Neural crest cell (in vitro differentiated cells): ENCODE measurements at places on chromosomes 3 and 15.

DNA sequence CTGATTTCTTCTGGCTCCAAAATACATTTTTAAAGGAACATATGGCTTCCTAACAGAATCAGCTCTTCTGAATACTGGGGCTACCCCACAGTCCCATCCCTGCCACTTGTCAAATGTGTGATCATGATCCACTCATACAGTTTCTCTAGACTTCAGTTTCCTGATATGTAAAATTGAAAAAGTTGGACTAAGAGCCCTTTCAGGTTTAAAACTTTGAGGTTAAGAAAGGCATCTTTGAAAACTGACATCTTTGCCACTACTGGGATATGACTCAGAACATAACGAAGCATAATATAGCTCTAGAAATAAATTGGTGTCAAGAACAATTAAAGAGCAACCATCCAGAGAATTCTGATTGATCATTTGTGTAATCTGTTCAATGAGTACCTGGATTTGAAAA is 248.3 kb downstream of the IL5RA start:
- H3K27me3 ChIP-seq = no peaks in the 10 kb centered on the region
- H3K4me3 ChIP-seq = no peak overlapping the region
- no peak overlapping the region for H3K27ac ChIP-seq
- no peaks in the 10 kb centered on the region for H3K36me3 ChIP-seq

DNA sequence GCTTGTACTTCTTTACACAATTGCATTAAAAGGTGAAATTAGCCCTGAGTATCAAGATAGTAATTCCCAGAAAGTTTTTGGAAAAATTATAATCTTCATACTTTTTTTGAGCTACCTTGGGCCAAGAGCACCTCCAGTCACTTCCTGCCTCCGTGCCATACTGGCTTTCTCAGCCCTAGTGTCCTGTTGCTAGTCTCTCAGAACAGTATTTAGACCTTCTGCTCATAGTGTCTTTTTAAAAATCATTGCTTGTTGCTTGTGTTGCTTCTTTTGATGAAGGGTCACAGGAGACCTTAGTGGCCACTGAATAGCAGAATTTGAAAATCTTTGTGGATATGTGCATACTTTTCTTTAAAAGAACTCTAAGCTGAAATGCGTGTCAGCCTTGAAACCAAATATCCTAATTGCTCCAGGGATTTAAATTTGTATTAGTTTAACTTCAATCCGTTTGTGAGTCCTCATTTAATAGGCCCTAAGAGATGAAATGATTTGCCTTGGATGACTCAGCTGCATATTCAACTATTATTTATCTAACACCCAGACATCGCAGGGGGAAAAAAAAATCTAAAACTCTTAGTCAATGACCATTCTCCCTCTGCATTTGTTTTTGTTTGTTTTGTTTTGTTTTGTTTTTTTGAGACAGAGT is 29.1 kb upstream of the LXN start:
- H3K4me1 ChIP-seq = no peaks in the 10 kb centered on the region
- no peak overlapping the region for H3K27ac ChIP-seq
- DNase-seq = no peak
- H3K36me3 ChIP-seq = peaks cover 15% of the 10 kb centered on the region
- H3K4me3 ChIP-seq = no peak overlapping the region

DNA sequence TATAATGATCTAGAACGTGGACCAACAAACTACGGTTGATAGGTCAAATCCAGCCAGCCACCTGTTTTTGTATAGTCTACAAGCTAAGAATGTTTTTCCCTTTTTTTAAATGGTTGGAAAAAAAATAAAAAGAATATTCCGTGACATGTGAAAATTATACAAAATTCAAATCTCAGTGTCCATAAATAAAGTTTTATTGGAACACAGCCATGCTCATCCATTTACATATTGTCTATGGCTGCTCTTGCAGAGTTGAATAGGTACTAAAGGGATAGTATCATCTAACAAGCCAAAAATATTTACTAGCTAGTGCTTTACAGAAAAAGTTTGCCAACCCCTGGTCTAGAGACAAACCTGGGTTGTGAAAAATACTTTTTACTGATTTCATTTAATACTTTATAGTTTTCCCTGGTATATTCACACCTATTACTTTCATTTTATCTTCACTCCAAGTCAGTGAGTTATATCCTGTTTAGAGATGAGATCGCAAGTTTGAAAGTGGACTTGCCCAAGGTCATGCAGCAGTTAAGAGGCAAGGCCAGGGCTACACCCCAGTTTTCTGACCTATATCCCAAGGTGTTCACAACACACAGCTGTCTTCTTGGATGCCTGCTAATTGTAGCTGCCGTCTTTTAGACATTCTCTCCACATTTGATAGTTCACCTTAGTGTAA is 58.4 kb downstream of the IGF2BP2 start:
- H3K4me3 ChIP-seq = no peak overlapping the region
- no peaks in the 10 kb centered on the region for H3K27me3 ChIP-seq
- H3K36me3 ChIP-seq = no peaks in the 10 kb centered on the region
- H3K4me1 ChIP-seq = peaks cover 50% of the 10 kb centered on the region
- H3K27ac ChIP-seq = no peak overlapping the region

DNA sequence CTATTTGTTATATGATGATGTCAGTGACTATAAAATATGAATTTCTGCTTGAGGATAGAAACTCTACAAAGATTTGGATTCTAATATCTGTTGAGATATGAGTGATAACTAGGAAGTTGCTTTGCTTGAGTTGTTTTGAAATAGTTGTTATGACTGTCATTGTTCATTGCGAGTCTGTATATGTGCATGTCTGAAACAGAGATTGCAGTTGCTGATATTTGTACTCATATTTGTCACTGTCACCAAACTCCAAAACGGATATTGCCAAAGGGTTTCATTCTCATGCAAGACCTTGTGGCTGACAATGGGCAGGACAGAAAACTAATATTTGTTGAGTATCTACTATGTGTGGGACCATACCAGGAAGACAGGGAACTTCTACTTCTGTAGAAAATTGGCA is 240.2 kb downstream of the CD47 start:
- H3K36me3 ChIP-seq = no peaks in the 10 kb centered on the region
- DNase-seq = no peak
- no peak overlapping the region for H3K4me3 ChIP-seq
- H3K4me1 ChIP-seq = peaks cover 8% of the 10 kb centered on the region
- H3K27me3 ChIP-seq = no peaks in the 10 kb centered on the region

DNA sequence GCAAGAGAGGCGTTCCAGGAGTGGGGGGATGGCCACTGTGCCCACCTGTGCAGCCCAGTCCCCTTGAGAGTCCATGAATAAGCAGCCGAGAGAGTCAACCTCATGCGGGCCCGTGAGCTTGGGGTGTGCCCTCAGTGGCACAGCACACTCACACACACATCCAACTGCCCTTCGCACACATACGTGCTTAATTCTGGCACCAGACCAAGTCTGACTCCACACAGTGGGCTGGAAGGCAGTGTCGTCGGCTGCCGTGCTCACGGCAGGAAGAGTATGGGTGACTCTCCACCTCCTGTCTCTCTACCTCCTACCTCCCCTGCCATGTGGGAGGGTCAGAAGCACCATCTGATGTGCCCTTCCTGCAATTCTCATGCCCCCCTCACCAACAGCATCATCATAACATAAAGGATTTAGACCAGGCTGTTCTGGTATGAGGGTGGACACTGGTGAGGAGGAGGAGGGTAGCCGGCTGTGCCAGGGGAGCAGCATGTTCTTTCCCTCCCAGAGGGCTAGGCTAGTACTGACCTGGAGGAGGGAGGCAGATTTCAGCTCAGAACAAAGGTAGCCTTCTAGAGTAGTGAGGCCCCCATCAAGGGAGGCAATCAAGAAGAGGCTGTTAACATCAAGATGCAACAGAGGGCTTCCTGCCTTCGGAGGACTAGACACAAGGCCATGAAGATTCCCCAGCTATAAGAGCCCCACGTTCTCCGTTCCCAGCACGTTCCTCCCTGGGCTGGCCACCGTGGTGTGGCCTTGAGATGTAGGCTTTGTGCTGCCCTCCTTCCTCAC is 5.3 kb upstream of the STRA6 start:
- H3K4me1 ChIP-seq = peaks cover 95% of the 10 kb centered on the region
- H3K27me3 ChIP-seq = peaks cover 6% of the 10 kb centered on the region
- H3K4me3 ChIP-seq = peak overlapping the region; percentile 91
- H3K36me3 ChIP-seq = peaks cover 9% of the 10 kb centered on the region
- no peak for DNase-seq

DNA sequence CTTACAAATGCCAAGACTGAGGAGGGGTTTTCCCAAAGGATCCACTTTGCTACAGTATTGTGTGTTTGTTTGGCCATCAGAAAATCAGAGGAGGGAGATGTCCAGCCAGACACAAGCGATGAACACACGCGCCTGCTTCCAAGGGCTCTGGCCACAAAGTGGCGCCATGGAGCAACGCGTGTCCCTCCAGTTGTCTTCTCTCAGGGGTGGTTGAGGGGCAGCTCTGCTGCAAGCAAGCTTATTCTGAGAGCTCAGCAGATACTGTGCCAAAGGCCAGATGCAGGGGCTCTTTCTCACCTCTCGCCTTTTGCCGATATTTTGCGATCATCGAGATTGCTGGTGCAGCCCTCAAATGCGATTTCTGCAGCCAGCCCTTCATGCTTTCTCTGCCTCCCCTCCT is 88.9 kb upstream of the OSBPL11 start:
- H3K27me3 ChIP-seq = no peaks in the 10 kb centered on the region
- H3K4me3 ChIP-seq = no peak overlapping the region
- H3K36me3 ChIP-seq = no peaks in the 10 kb centered on the region
- DNase-seq = peak; percentile 40

DNA sequence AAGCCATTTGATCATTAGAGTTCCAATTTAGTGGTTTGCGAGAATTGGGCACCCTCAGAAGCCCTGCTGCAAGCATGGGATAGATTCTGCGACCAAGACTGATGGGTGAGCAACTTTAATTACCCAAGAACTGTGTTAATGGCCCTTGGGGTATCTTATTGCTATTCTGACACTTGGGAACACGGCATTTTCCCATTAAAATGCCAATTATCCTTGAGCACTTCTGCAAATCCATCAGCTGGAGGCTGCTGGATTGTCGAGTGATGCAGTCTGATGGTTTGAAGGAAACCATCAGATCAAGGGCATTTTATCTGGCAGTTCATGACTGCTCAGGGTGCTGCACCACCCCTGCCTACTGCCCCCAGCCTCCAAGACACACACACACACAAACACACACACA is 183.6 kb upstream of the PROK2 start:
- H3K4me1 ChIP-seq = peaks cover 10% of the 10 kb centered on the region
- DNase-seq = no peak
- H3K27ac ChIP-seq = no peak overlapping the region

DNA sequence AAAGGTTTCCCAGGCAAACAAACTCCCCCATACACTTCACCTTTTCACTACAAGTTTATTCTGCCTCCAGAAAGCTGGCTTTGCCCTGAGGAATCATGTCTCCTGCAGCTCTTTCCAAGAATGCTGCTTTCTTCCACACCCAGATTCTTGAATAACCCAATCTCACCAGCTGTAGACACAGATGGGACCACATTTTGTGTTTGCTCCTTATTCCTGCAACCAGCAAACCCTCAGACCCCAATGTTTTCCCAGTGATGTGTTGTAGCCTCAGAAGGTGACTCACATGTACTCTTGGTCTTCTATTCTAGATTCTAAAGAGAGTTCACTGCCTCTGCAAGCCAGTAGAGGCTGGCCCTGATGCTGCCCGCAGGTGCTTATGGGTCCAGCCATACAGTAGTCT is 23.6 kb upstream of the TRIM59 start:
- H3K4me1 ChIP-seq = no peaks in the 10 kb centered on the region
- peaks cover 2% of the 10 kb centered on the region for H3K27me3 ChIP-seq
- H3K4me3 ChIP-seq = no peak overlapping the region
- DNase-seq = no peak
- no peak overlapping the region for H3K27ac ChIP-seq

- peaks cover 16% of the 10 kb centered on the region for H3K4me1 ChIP-seq
- DNase-seq = no peak
- H3K4me3 ChIP-seq = no peak overlapping the region
- no peaks in the 10 kb centered on the region for H3K36me3 ChIP-seq
Observed at GRCh38 chr3:104750581-104750980, 616.1 kb upstream of the ALCAM start.

GRCh38 chr15:52383100-52383588 is 87.5 kb upstream of the MYO5C start:
- no peaks in the 10 kb centered on the region for H3K27me3 ChIP-seq
- H3K4me1 ChIP-seq = no peaks in the 10 kb centered on the region
- H3K4me3 ChIP-seq = no peak overlapping the region
- DNase-seq = no peak
- H3K36me3 ChIP-seq = peaks cover 10% of the 10 kb centered on the region

- no peak for DNase-seq
- H3K27ac ChIP-seq = peak overlapping the region; percentile 73
Observed at GRCh38 chr3:33115024-33115768, 1.4 kb downstream of the CRTAP start.

GRCh38 chr3:73052857-73053256 is 8.6 kb upstream of the EBLN2 start:
- peaks cover 4% of the 10 kb centered on the region for H3K36me3 ChIP-seq
- no peak overlapping the region for H3K27ac ChIP-seq
- no peaks in the 10 kb centered on the region for H3K27me3 ChIP-seq
- H3K4me1 ChIP-seq = peaks cover 11% of the 10 kb centered on the region

GRCh38 chr3:176794406-176794805 is 402.9 kb downstream of the TBL1XR1 start:
- H3K36me3 ChIP-seq = no peaks in the 10 kb centered on the region
- no peak overlapping the region for H3K27ac ChIP-seq
- DNase-seq = no peak
- no peak overlapping the region for H3K4me3 ChIP-seq
- no peaks in the 10 kb centered on the region for H3K27me3 ChIP-seq

GRCh38 chr15:101765772-101766456 is 37.4 kb upstream of the OR4F6 start:
- no peaks in the 10 kb centered on the region for H3K4me1 ChIP-seq
- peak overlapping the region; percentile 45 for H3K27ac ChIP-seq
- no peaks in the 10 kb centered on the region for H3K36me3 ChIP-seq
- no peak for DNase-seq
- H3K4me3 ChIP-seq = peak overlapping the region; percentile 59

GRCh38 chr15:67101911-67102598 is 36.7 kb downstream of the SMAD3 start:
- no peak for DNase-seq
- H3K27ac ChIP-seq = no peak overlapping the region
- peaks cover 47% of the 10 kb centered on the region for H3K4me1 ChIP-seq
- H3K36me3 ChIP-seq = peaks cover 1% of the 10 kb centered on the region

DNA sequence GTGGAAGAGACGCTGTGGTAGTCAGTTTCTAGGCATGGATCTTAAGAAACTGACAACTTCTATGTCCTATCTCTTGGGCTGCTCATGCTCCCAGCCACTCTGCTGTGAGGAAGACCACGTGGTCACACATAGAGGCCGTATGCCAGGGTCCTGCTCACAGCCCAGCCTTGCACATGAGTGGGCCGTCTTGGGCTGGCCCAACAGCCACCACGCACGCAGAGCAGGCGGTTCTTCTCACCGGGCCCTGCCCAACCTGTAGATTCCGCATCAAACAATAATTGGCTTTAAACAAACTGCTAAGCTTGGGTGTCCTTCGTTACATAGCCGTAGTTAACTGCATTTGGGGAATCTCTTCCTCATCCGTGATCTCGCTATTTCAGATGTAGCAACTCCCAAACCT is 26.0 kb downstream of the SLC41A3 start:
- no peak overlapping the region for H3K4me3 ChIP-seq
- H3K27me3 ChIP-seq = no peaks in the 10 kb centered on the region
- no peaks in the 10 kb centered on the region for H3K36me3 ChIP-seq
- peak overlapping the region; percentile 17 for H3K27ac ChIP-seq
- no peak for DNase-seq
- no peaks in the 10 kb centered on the region for H3K4me1 ChIP-seq

- no peaks in the 10 kb centered on the region for H3K27me3 ChIP-seq
- H3K36me3 ChIP-seq = peaks cover 6% of the 10 kb centered on the region
- no peak overlapping the region for H3K4me3 ChIP-seq
- peaks cover 6% of the 10 kb centered on the region for H3K4me1 ChIP-seq
Observed at GRCh38 chr15:60740787-60741354, 261.9 kb upstream of the ICE2 start.

GRCh38 chr15:51313074-51313393 is 25.4 kb downstream of the CYP19A1 start:
- no peaks in the 10 kb centered on the region for H3K27me3 ChIP-seq
- H3K4me3 ChIP-seq = no peak overlapping the region
- peak overlapping the region; percentile 75 for H3K27ac ChIP-seq
- H3K4me1 ChIP-seq = peaks cover 7% of the 10 kb centered on the region
- no peak for DNase-seq
- H3K36me3 ChIP-seq = no peaks in the 10 kb centered on the region
